GM13976 (cell line): ENCODE measurements at places on chromosomes 2 and 18.

DNA sequence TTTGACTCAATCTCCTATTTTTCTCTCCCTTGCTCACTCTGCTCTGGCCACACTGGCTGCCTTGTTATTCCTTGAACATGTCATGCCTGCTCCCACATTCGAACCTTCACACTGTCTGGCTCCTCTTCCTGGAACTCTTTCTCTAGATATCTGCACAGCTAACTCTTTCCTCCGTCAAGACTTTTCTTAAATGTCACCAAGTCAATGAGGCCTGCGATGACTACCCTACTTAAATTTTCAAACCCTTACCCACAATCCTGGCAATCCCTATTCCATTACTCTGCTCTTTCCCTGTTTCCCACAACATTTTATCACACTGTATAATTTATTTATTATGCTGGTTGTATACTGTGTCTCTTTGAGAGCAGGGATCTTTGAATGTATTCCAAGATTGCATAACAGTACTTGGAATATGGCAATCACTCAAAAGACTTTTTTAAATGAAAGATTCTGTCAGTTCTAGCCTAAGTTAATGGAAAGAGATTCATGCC, 206.2 kb downstream of the SRBD1 start:
- DNase-seq = no peak

- DNase-seq = no peak
These were observed 144.6 kb upstream of the LYPD1 start for GRCh38 chr2:132814651-132815050.

DNA sequence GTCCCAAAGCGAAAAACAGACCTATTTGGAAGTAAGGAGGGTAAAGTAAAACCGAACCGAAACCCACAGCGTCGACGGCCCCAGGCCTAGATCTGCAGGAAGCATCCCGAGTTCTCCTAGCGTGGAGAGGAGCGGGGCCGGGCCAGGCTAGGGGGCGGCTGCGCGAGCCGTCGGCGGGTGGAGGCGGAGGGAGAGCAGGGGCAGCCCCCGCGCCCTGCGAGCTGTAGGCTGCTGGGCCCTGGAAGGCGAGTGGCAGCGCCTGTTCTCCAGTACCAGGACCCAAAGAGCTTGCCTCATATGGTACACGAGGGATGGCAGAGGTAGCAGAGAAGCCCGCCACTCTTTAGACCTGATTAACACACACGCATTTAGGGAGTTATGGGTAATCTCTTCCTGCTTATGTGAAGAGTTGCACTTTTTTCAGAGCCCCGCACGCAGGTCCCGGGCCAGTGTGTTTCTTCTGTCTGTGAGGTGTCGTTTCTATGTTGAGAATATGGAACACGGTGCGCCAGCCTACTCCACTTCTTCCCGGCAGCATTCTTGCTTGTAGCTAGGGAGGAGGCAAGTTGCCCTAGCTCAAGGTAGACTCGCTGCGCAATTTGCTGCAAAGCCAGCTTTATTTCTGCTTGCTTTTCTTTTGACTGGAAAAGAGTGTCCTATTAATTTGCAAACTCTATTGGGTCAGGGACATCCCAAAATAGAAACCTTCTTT, 71.1 kb downstream of the ARHGEF33 start:
- no peak for DNase-seq

DNA sequence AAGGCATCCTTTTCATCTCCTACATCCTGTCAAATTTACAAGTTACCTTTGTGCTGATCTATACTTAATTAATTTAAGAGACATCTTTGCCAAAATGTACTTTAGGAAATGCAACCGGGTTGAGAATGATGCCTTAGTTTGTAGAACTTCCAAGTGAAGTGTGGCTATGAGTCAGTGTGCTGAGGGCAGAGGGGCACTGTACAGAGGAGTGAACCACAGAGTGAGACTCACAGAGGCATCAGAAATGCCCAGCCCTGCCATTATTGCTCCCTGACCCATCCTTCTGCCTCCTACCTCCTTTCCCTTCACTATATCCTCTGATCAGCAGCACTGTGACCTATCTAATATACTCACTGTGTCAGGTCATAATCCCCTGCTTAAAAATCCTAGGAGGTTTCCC, 320.1 kb downstream of the LRRTM1 start:
- DNase-seq = no peak

DNA sequence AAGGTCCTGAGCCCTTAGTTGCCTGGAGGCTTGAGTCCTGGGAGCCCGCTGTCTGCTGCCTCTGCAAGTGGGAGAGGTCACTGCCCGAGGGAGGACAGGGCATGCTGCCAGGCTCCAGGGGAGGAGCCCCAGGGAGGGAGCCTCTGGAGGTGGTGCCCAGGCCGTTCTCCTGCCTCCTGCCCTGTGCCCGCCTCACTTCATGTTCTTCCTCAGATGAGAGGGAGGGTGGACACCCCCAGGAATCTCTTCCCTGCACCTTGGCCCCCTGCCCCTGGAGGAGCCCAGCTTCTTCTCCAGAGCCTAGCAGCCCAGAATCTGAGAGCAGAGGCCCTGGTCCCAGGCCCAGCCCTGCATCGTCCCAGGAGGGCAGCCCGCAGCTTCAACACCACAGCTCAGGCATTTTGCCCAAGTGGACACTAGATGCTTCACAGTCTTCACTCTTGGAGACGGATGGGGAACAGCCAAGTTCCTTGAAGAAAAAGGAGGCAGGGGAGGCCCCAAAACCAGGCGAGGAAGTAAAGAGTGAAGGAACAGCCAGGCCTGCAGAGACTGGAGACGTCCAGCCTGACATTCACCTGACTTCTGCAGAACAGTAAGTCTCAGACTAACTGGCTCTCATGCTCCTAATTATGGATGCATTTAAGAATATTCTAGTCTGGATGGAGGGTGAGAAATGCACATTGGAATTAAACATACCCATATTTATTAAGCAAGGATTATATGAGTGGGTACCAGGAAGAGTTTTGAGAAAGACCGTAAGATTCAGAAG, 12.1 kb downstream of the PSD4 start:
- DNase-seq = no peak

DNA sequence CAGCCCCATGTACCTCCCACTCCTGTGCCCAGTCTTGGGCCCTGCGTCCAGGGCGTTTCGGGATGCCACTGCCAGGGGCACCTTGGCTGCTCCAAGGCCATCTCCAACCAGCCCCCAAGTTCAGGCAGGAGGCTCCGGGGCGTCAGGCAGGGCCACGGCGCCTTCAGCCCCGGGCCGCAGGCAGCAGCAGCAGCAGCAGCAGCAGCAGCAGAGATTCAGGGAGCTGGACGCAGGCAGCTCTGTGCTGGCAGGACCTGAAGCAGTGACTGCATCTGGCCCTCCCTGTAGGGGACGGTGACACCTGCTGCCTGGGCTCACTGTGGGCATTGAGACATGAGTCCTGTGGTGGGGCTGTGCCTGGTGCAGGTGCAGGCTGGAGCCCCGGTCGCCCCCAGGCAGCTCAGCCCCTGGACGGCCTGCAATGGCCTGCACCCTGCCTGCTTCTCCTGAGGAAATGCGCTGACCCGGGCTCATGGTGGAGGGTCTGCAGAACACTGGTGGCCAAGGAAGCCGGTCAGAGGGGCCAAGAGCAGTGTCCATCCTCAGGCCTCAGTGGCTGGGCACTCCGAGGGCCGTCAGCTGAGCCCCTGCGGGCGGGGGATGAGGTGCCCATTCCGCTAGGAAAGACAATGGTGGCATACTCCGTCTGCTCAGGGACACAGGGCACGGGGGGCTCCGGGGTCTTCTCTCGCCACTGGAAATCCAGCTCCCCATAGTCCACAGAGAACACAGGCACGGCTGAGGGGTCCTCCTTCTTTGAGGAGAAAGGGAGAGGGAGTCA, 8.0 kb downstream of the PDCD1 start:
- peak; percentile 22 for DNase-seq

DNA sequence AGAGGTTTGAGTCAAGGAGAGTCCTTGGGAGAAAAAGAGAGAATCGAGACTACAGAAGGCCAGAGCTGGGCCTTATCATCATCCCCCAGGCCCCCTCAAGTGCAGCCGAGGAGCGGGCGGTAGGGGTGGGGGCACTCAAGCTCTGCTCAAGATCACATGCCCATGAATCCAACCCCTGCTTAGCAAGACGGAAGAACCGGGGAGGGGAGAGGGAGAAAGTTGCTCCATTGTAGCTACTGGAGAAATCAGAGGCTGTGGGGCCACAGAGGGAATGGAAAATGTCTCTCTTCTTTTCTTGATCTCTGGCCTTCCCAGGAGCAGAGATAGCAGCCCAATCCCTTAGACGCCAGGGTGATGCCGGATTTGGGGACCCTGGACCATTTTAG, 14.6 kb downstream of the SLC4A3 start:
- DNase-seq = no peak

DNA sequence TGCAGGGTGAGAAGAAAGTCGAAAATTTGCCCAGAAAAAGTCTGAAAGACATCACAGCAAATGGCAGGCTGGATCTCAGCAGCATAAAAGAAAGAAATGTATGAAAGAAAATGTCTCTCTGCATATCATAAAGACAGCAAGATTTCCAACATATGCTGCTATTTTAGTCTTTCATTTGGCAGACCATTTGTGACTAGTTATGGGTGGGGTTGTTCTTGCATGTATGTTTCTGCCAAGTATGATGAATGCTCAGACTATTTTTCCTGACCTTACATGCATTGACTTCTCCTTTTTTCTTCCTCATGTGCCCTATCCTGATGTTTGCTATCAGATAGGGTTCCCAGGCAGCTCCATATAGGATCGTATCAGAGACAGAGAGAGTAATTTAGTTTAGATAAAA, 58.5 kb upstream of the PARD3B start:
- no peak for DNase-seq

DNA sequence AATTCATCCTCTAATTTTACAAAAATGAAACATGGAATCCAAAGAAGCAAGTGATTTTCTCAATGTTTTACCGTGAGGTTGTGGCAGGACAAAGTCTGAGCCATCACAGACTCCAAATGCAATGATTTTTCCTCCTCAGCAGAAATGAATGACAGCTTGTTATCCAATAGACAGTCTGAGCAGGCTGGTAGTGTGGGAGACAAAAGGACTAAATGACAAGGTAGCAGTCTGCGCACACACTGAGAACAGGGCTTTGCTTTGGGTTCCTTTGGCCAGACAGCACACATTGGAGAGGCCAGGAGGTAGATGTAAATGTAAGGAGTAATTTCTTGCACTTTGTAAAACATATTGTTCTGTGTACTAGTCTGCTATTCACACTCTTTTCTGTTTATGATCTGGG, 50.3 kb upstream of the RGPD4 start:
- no peak for DNase-seq

GRCh38 chr18:22865354-22866116, 67.6 kb upstream of the RBBP8 start:
- DNase-seq = no peak

GRCh38 chr18:8741532-8741931, 36.2 kb downstream of the MTCL1 start:
- DNase-seq = no peak

GRCh38 chr18:58761241-58761969, 90.1 kb downstream of the MALT1 start:
- DNase-seq = peak; percentile 75

DNA sequence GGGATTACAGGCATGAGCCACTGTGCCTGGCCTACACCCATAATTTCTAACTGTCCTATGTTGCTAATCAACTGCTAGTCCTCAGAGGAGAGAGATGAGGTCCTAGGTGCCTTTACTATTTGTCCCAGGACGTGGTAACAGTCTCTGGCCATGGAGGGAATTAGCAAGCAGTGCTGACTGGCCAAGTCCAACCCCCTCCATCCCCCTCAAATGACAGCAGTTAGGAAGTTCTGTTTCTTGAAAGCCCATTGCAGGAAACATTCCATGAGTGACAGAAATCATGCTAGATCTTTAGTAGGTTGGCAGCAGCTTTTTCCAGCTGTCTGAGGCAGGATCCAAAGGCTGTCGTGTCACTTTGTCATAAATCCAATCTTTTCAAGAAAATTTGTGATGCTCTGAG, 55.7 kb upstream of the REL start:
- no peak for DNase-seq

DNA sequence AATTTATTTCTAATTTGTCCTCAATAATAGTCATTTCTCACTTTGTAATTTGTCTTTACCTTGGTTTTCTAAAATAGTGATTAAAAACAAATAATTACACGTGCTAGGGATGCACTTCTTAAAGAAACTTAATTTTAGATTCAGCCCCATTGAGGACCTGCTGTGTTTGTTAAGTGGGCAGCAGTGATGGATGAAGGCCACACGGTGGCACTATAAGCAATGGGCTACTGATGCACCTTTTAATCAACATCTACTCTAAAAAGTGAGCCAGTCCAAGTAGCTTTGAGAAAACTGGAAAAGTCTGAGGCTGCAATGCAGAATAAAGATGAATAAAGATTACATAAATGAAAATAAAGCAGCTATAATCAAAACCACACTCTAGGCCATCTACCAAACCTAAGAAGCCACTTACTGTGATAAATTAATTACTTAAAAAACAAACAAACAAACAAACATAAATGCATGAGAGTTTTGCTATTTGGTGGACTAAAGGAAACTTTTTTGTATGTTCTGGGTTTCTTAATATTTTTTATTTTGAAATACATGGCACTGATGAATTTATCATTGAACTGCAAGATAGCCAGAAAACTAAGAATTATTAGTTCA, 89.3 kb downstream of the PDE11A start:
- DNase-seq = peak; percentile 53

GRCh38 chr2:173307293-173307692, 47.4 kb upstream of the CDCA7 start:
- DNase-seq = peak; percentile 64

DNA sequence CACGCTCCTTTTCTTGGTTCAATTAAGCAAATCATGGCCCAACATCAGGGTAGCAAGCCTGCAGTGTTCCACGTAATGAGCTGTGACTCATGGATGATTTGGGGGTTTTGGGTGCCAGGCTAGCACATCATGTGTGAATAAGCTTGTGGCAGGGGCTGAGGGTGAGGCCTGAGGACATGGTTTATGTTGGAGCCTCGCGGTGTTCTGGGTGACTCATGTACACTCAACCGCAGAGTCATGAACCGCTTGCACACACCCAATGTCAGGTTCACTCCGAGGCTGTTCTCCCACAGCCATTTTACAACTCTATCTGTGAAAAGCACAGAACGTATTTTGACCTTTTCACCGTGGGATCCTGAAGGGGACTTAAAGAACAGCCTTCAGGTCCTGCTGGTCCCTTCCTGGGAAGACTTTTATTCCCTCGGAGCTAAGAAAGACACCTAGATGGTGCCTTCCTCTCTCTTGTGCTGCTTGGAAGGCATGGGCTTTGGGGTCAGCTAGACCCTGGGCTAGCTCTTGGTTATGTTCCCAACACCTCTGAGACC, 139.9 kb upstream of the ZEB2 start:
- no peak for DNase-seq

DNA sequence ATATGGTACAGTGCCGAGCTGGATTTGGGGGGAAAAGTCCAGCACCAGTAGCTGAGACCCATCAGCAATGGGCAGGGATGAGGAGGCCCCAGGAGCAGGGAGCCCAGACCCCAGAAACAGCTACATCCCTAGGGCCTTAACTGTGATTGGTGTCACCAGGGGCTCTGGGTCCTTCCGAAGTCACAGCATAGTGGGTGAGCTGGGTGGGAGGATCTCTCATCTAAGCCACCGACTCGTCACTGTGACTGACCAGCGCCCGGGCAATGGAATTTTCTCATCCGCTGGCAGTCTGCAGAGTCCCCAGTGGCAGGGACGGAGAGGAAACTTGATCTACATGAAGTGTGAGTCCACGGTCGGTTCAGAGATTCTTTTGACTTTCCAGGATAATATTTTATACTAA, 186.5 kb downstream of the SH3BP4 start:
- no peak for DNase-seq

- no peak for DNase-seq
These were observed 606.4 kb downstream of the RNF144A start for GRCh38 chr2:7523481-7524120.

- no peak for DNase-seq
These were observed 109.0 kb upstream of the SLC35G4 start for GRCh38 chr18:11500153-11501122.

- no peak for DNase-seq
These were observed 81.8 kb upstream of the RBMS1 start for GRCh38 chr2:160575368-160575767.
